ENCODE measurements at places on chromosomes 12 and 14.

- no peak for DNase-seq
Observed at GRCh38 chr12:2633825-2634200, 161.0 kb upstream of the FKBP4 start.

DNA sequence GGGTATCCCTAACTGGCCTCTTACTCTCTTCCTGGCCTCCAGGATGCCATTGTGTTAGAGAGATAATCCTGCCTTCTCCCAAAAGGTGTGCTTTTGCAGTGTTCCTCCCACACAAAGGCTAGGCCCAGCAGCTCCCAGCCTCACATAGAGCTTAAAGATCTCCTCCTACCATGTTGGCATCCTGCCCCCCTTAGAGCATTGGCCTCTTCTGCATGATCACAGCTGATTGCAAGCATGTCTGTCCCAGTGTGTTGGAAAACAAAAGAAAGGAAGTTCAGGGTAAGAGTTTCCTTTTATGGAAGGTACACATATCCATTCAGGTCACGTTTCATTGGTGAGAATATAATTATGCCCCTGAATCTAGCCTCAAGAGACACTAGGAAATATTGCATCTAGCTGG, 405.4 kb downstream of the TMTC2 start:
- no peak for DNase-seq

DNA sequence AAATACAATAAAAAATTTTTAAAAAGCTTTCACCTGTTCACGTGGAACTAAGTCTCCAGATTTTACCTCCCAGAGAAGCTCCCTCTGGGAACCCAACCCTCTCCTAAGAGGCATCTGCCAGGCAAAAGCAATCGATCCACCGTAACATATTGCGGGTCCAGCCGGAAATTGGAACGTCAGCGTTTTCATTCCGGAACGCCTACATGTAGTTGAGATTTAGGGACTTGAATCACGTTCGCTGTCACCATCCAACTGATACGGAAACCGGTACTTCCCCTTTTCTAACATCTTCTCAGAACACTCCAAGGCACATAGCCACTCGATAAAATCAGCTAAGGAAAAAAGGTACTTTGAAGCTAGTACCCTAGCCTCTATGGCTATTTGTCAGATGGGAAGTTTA, 70.3 kb downstream of the COX16 start:
- DNase-seq = no peak

DNA sequence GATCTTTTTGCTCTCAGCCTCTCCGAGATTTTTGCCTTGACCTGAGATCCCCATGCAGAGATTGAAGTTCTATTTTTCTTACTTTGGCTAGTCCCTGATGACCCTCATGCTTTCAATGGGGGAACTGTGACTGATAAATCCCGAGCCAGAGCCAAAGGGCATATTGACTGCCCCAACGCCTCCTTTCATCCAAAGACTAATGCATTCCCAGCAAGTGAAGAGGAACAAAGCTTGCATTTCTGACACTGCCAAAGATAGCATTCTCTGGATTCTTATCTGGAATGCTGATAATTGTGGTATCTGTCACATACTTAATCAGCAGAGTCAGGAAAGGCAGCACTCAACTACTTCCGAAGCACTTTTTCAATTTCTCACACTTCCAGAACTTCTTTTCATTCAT, 152.3 kb upstream of the EGLN3 start:
- no peak for DNase-seq

- DNase-seq = no peak
Observed at GRCh38 chr12:1926251-1926657, 7.8 kb upstream of the CACNA2D4 start.

- DNase-seq = no peak
Observed at GRCh38 chr12:102960766-102961465, 3.4 kb downstream of the ASCL1 start.

GRCh38 chr12:26735249-26735639, 97.8 kb downstream of the ITPR2 start:
- no peak for DNase-seq

DNA sequence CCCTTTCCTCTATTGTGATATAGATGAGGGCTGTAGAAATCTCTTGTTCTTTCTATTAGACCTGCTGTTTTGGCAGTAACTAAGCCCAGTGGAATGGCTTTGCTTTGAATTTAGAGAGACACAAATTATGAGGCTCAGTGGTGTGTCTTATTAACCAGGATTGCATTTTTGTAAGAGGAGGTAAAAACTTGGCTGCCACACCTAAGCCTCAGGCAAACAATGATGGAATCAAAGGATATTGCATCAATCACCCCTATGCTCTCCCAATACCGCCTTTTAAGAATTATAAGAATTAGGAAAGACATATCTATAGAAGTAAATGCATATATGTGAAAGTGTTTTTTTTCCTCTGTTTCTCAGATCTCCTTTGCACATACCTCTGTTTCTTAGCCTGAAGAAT, 63.3 kb downstream of the ACSS3 start:
- DNase-seq = no peak

DNA sequence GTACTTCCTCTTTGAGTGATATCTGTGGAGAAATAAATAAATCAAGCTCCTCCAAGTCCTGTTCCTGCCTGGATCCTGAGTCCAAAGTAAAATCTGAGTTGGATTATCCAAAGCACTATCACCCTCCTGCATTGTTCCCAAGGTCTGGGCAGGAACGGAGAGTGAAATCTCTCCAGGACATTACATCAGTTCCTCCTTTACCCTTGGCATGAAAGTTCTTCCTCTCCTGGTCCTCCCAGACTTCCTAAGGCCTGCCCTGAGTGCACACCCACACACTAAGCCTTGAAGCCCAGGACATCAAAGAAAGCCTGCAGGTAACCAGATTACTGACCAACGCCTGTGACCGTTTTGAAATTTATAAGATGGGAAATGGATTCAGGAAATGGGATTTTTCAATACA, 206.8 kb upstream of the BCL2L14 start:
- DNase-seq = no peak

- DNase-seq = no peak
Observed at GRCh38 chr14:75313294-75313693, 34.7 kb downstream of the FOS start.

GRCh38 chr14:23285530-23286019, 357 bp downstream of the HOMEZ start:
- DNase-seq = no peak

DNA sequence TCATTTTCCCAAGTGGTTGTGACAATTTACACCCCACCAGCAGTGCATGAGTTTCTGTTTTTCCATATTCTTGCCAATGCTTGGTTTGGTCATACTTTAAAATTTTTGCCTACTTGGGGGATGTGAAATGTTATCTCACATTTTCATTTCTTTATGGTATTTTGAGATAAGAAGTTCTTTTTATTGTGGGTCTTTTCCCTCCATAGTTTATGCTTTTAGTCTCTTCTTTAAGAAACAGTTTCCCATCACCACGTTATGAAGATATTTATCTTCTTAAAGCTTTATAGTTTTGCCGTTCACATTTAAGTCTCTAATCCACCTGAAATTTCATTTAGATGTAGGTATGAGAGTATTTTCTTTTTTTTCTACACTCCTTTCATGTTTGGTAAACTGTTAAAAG, 95.7 kb downstream of the PPM1A start:
- no peak for DNase-seq

DNA sequence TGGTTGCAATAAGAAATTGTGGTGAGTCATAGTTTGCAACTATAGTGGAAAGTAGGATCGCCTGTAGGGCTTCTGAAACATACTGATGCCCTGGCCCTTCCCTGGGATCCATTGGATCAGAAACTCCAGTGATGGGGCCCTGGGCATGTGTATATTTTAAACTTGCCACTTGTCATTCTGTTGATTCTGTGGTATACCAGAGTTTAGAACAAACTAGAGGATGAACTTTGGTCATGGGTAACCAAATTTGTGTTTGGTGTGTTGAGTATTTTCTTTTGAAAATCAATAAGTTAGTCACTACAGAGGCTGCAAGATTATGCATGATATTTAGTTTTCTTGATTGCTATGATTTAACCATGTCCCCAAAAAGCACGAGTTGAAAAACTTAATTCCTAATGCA, 142.2 kb downstream of the SLC15A5 start:
- DNase-seq = no peak

DNA sequence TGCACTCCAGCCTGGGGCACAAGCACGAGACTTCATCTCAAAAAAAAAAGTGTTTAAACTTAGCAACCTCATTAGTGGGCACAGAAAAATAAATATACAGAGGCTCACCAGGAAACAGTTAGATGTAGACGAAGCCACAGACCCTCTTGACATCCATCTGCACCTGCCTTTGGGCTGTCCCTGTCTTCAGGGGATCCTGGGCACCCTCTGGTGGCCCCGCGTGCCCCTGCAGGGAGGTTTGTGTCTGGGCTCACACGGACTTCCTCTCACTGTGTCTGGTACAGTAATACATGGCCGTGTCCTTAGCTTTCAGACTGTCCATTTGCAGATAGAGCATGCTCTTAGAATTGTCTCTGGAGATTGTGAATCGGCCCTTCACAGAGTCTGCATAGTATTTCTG, 916.5 kb downstream of the TMEM121 start:
- DNase-seq = peak; percentile 39

- no peak for DNase-seq
Observed at GRCh38 chr12:99436584-99436983, 211.0 kb upstream of the GARIN6 start.

DNA sequence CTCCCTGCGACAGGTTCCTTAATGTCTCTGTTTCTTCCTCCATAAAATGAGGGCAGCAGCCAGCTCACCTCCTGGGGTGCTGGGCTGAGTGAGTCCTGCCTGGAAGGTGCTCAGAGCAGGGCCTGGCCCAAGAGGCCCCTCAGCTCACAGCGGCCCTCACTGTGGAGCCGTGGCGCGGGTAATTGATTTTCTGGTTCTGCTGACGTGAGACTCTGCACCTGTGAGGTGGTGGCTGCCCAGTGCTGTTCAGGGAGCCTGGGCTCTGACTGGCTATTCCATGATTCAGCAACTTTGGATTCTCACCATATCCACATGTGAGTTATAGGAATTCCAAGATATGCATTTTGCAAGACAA, 266.6 kb downstream of the ADGRD1 start:
- no peak for DNase-seq

GRCh38 chr14:103334644-103335622, 896 bp downstream of the EIF5 start:
- peak; percentile 74 for DNase-seq

DNA sequence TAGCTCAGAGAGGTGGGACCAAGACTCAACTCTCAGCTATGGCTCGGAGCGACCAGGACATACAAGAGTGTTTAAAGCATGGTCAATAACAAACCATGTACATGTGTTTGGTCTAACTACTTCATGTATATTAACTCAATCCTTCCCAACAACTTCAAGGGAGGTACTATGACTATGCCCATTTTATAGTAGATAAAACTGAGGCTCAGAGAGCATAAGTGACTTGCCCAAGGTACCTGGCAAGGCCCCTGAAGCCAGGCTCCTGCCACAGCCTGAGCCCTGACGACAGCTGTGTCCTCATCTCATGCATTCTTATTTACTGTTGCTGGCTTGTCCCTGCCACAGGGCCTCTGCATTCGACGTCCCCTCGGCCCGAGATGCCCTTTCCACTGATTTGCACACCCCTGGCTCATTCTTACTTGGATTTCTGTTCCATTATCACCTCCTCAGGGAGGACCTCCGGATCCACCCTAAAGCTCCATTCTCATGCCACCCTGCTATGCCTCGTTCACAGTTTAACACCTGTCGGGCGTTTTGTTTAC, 2.6 kb downstream of the TESC start:
- no peak for DNase-seq

- no peak for DNase-seq
Observed at GRCh38 chr14:47846008-47846407, 170.6 kb upstream of the MDGA2 start.

GRCh38 chr14:98298481-98299244, 973.3 kb downstream of the BCL11B start:
- DNase-seq = no peak

DNA sequence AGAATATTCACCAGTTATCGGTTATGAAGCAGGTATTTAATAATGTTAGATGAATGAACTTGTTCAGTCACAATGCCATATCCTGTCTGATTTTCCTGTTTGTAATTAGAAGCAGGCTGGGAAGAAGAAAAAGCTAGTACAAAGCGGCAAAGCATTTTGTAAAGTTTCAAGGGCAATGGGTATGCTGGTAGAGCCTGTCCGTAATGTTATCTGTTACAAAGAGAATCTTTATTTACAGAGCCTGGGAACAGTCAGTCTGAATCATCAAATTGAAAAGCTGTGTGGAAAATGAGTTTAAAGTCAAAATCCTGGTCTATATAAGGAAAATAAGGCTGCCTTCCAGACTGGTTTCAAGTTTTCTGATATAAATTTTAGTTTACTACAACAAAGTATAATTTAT, 40.5 kb downstream of the PARP11 start:
- DNase-seq = no peak

DNA sequence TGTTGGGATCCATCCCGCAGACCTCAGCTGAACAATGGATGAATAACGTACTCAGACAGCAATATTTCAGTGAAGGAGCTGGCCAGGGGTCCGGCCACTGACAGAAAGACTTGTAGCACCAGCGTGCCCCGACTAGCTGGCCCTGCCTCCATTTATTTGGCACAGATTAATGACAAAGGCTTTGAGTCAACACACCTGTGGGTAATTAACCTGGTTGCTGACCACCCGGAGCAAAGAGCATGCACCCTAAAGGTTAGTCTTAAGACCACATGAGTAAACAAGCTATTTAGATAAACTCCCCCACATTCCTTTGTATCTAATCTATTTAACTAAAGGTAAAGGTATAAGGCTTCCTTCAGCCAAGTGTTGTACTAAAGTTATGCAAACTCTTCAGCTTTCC, 868.6 kb downstream of the LRFN5 start:
- no peak for DNase-seq

- no peak for DNase-seq
Observed at GRCh38 chr14:103232031-103232808, 101.8 kb upstream of the EIF5 start.

GRCh38 chr14:93986955-93987354, 10.1 kb upstream of the CCDC197 start:
- DNase-seq = no peak

- peak; percentile 30 for DNase-seq
Observed at GRCh38 chr12:128644664-128645296, 179.0 kb downstream of the SLC15A4 start.

- no peak for DNase-seq
Observed at GRCh38 chr14:82710267-82710841, 1176.7 kb upstream of the SEL1L start.

GRCh38 chr12:113894697-113895096, 71.4 kb downstream of the RBM19 start:
- no peak for DNase-seq

GRCh38 chr12:96872961-96873360, 34.1 kb upstream of the NEDD1 start:
- DNase-seq = no peak

All from activated B cell treated with CpG ODN at 0.5 μM for 24 hours (primary cell).